ENCODE measurements at places on chromosomes 1 and 21. TPM values are rescaled to one million over a fixed set of nuclear protein-coding genes. Genes with fewer than 3 reads are reported as not detected.

DNA sequence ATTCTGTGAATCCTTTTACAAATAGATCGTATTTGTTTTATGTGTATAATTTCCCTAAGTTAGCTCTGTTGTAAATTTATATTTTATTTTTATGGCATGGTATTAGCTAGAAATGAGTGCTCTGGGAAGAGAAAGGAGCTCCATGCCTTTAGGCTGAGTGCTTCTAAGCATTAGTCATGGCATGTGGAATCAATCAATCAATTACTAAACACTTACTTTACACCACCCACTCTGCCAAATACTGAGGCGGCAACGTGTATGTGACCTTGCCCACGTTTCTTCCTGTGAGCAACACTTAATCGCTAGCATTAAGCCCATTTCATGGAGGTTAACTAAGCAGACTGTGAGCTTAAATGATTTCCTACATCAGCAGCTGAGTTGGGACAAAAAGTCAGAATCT is 7.2 kb upstream of the BECN2 start:
- DNase-seq = no peak

Gene ADCY10
- not detected for total RNA-seq

- no peak for DNase-seq
These were observed 186.7 kb upstream of the NFIA start for GRCh38 chr1:60895701-60896100.

Gene ELAPOR1
- total RNA-seq = 0.29 TPM

GRCh38 chr1:1020415-1021009 is 592 bp downstream of the AGRN start:
- DNase-seq = no peak

Gene CCDC24
- 7.3 TPM for total RNA-seq

Data from epithelial cell of proximal tubule (primary cell).